T47D (cell line): ENCODE measurements at places on chromosomes 16 and 17.

GRCh38 chr16:83878838-83879237 is 20.1 kb upstream of the MLYCD start:
- DNase-seq: no peak

GRCh38 chr17:77783991-77784820 is 174.3 kb upstream of the TNRC6C start:
- DNase-seq: no peak

GRCh38 chr17:70271200-70271599 is 101.9 kb downstream of the KCNJ2 start:
- no peak for DNase-seq

DNA sequence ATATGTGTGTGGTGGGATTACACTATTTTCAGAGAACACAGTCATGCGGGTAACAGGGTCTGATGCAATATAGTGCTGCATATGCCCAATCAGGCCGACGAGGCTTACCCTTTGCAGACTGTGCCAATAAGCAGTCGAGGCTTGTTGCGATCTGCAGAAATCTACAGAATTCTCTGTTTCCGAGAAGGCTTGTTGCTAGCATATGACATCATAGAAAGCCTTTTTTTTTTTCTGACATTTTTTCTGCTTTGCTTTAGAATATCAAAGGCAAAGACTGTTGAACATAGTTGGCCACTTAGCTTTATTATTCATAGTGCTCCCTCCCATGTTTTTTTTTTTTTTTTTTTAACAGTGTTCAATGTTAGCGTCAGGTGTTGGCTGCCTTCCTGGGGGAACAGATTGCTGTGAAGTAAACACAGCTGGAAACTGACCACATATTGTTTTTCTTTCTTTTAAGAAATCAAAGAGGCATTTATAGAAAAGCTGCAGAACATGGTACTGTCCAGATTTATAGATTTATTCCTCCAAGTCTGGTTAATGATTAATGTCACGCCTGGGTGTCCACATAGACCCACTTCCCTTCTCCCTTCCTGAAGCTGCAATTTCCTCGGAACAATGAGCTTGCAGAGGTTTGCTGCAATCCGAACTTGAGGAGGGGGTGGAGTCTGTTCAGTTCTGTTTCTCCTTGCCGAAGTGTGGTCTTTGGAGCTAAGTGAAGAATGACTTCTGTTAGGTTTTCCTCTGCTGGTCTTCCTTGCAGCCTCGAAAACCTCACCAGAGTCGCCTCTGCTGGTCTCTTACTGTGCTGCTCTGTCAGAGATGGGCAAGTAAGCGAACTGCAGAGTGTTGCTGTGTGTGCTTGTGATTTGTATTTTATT is 87.3 kb downstream of the MAP2K6 start:
- no peak for DNase-seq

DNA sequence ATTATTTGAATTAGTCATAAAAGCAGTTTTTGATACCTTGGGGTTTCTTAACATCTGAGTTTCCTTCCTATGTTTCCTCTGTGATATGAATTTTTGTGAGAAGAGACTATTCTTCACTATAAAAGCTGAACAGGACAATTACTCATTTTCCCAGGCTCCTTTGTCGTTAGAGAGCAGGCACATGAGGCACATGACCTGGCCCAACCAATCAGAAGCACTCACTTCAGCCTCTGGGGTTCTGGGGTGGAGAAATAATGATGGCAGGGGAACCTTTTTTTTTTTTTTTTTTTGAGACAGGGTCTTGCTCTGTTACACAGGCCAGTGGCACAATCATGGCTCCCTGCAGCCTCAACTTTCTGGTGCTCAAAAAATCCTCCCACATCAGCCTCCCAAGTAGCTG is 145.5 kb upstream of the ASIC2 start:
- DNase-seq: no peak

DNA sequence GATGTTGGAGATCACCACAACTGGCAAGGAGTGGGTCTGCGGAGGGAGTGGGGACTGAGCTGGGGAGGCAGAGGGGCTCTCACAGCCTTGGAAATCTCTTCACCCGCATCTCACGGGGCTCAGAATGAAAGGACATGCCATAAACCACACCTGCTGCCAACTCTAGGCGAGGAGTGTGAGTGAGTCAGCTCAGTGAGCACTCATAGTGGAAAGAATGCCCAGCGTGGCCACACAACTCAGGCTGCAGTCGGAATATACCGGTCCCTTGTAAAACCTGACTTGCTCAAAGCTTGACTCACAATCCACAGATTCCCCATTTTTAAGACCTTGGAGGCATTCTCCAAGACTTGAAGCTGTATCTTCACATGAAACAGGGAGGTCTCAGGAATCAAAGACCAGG is 36.7 kb downstream of the STAT5A start:
- DNase-seq: peak; percentile 48

- DNase-seq: peak; percentile 72
Observed at GRCh38 chr17:9644910-9645751, at the start of gene USP43. TSS of gene USP43 (plus strand) at chr17:9645517. CDS start at chr17:9645633, 116 bp downstream.

DNA sequence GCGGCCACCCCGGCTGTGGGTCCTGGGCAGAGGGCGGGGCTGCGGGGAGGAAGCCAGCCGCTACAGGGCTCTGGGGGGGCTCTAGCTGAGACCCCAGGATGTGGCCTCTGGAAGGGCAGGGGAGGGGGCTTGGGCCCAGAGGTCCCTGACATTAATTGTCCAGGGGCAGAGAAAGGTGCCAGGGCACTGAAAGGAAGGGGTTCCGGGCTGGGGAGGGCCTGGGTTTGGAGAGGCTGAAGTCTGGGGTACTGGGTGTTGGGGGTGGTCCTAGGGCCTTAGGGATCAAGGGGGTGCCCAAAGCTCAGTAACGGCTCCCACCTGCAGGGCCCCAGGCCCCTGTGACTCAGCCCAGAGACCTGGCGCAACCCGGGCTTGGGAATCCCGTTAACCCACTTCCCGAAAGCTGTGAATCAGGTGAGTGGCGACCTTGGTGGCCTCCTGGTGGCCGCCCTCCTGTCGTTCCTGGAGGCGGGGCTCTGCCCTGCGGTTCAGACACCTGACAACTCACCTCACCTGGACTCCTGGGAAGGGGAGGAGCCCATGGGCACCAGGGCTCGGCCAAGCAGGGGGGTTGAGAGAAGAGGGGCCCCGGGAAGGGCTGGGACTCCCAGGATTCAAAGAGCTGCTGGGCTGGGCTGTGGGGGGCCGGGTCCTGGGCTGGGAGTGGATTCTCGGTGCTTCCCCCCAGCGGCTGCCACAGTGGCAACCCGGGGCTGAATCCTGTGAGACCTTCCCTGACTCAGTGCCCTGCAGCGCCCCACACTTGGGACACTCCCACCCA is 465 bp upstream of the PRSS22 start:
- peak; percentile 91 for DNase-seq

GRCh38 chr16:83723244-83723643 is 84.5 kb upstream of the HSBP1 start:
- DNase-seq: no peak

- DNase-seq: no peak
Observed at GRCh38 chr17:42180411-42180921, 476 bp downstream of the KCNH4 start.

- DNase-seq: no peak
Observed at GRCh38 chr17:1181753-1182137, 2.0 kb upstream of the ABR start.

GRCh38 chr16:86044241-86044671 is 145.3 kb downstream of the IRF8 start:
- DNase-seq: peak; percentile 67

DNA sequence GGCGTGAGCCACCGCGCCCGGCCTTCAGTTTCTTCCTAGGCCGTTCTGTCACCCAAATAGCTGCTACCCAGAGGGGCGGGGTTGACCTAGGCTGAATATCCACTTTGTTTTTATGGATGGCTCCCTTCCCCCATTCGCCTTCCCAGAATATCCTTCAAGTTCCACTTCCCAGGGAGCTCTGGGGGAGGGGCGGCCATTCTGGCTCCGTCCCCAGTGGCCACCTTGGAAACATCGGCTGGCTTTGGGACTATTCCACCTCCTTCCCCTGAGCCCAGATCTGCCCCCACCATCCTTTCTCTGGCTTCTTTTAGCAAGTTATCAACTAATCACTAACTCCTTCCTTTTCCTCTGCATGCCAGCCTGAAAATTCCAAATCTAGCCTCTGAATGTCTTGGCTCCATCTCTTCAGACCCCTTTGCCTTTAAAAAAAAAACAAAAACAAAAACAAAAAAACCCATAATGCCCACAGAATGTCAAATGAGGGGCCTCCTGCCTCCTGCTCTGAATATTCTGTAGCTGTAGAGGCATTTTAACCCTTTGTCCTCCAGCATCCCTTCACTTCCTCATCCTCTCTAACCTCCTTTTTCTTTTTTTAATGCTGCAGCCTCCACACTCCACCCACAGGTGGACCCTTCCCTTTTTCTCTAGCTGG is 6.4 kb downstream of the ATP1B2 start:
- DNase-seq: no peak

DNA sequence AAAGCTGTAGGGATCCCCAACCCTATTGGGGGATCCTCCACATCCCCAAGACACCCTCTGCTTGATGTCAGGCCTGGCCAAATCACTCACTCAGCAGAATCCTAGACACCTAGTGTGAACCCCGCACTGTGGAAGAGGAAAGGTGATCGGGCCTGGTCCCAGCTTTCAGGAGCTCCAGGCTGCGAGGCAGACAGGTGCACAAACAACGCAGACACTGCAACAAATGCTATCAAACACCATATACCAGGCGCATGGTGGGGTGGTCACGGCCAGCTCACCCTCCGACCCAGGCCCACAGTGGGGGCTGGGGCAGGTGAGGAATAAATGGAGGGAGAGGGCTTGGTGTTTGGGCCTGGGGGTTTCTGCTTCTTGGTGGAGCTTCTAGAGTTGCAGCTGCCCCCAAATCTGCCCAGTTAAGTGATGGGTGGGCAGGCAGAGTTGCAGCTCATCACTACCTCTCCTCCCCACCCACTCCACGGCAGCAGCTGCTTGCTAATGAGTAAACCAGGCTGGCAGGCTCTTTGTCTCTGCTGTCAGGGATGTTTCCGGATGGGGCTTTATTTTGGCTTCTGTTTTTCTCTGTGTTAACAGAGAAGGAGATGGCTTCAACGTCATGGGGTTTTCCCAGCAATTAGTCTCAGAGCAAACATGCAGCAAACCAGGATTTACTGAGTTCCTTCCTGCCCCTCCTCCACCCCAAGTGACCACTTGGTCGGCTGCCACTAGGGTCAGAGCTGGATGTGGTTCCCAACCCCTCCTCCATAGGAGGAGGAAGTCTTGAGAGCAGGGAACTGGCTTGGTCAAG is 46.6 kb downstream of the PECAM1 start:
- peak; percentile 47 for DNase-seq

DNA sequence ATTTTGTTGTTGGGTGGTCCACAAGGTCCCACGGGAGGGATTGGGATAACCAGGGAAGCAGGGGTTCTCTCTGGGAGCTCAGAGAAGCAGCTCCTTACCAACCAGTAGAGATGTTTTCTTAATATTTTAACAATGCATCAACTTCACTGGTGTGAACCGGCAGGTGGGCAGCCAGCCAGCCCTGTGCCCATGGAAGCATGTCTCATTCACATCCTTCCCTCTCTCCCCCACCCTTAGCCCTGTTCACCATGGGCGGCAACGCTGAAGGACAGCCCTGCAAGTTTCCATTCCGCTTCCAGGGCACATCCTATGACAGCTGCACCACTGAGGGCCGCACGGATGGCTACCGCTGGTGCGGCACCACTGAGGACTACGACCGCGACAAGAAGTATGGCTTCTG is 9.3 kb downstream of the MMP2 start:
- no peak for DNase-seq

- no peak for DNase-seq
Observed at GRCh38 chr17:39580082-39580468, 27.6 kb downstream of the NEUROD2 start.

DNA sequence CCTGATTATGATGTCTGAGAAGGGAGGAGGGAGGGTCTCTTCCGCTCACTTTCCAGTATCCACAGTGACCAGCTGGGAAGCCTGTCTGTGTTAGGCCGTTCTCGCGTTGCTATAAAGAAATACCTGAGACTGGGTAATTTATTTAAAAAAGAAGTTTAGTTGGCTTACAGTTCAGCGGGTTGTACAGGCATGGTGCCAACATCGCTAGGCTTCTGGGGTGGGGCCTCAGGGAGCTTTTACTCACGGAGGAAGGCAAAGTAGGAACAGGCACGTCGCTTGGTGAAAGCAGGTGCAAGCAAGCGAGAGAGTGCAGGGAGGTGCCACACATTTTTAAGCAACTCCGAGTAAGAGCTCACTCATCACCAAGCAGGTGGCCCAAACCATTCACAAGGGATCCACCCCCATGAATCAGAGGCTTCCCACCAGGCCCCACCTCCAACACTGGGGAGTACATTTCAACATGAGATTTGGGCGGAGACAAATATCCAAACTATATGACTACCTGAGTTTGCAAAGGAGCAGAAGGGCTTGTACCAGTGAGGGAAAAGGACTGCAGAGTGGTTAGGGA is 137.5 kb downstream of the CCDC182 start:
- no peak for DNase-seq

DNA sequence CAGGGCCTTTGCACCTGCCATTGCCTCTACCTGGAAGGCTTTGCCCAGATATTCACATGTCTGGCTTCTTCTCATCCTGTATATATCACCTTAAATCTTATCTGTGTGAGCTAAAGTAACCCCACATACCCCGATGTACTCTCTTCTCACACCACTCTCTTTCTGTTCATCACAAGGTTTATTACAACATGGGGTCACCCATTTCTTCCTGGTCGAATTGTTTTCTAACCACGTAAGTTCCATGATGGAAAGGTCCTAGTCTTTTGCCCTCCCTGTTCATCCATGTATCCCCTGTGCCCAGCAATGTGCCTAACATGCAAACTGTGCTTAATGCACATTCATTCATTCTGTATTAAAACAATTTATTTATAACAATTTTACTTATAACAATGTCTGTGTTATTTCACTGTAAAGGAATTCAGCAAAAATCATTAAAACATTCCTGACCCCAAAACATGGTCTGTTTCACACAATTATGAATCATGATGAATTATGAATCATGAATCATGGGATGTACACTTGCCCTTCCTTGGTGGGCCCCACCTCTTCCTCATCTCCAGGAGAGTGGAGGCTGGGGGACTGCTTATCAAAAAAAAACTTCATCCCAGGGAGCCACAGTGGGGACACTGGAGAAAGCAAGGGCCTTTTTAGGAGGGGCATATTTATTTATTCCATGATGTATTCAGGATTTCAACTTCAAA is 336.4 kb downstream of the GRIN2A start:
- DNase-seq: no peak

- no peak for DNase-seq
Observed at GRCh38 chr17:63150994-63151464, 185.0 kb downstream of the TANC2 start.

DNA sequence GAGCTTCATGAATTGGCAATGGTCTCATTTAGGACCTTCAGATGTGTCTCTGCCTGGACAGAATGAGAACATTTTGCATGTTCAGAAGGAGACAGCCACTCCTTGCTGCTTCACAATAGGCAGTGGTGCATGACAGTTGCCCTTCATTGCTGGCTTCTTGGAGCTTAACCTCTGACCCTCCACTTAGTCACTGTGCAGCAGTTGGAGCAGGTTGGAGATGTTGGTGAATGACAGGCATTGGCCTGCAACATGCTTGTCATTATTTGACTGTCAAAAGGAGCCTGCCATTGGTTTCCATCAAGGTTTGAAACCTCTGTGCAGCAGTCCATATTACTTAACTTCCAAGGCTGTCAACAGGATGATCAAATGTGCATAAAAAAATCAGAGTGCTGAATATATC is 22.7 kb downstream of the FTO start:
- no peak for DNase-seq
